ENCODE measurements at places on chromosomes 11 and 22. TPM values are rescaled to one million over a fixed set of nuclear protein-coding genes. Genes with fewer than 3 reads are reported as not detected.

DNA sequence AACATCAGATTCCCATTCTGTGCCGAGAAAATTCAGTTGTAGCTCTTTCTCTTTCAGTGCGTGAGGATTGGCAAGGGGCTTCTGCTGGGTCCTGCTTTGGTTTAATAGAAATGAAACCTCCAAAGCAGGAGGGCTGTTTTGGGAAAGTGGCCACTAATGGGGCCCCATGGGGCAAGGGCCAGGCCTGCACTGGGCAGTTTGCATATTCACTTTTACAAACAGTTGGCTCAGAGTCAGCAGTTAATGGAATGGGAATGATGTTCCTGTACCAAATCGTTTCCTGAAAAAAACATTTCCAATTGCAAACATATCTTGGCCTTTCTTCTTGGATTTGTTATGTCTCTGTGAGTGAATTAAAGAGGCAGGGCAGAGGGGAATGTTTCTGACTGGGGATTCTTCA, 92.1 kb downstream of the PARVA start:
- no peak overlapping the region for H3K27ac ChIP-seq
- no peak overlapping the region for H3K4me3 ChIP-seq
- peaks cover 32% of the 10 kb centered on the region for H3K4me1 ChIP-seq

The MOGAT2 gene
- not detected for total RNA-seq

DNA sequence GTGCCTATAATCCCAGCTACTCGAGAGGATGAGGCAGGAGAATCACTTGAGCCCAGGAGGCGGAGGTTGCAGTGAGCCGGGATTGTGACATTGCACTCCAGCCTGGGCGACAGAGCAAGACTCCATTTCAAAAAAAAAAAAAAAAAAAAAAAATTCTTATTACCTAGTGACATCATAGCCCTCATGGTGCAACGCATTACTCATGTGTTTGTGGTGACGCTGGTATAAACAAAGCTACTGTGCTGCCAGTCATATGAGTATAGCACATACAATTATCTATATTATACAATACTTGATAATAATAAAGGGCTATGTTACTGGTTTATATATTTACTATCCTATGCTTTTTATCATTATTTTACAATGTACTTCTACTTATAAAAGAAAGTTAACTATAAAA, 41.2 kb downstream of the OR2AT4 start:
- H3K27ac ChIP-seq: no peak overlapping the region
- H3K36me3 ChIP-seq: no peaks in the 10 kb centered on the region
- H3K4me3 ChIP-seq: no peak overlapping the region
- H3K4me1 ChIP-seq: no peaks in the 10 kb centered on the region

- H3K27ac ChIP-seq: no peak overlapping the region
- no peaks in the 10 kb centered on the region for H3K4me1 ChIP-seq
- H3K4me3 ChIP-seq: no peak overlapping the region
- no peaks in the 10 kb centered on the region for H3K36me3 ChIP-seq
- DNase-seq: no peak
These were observed 4.3 kb upstream of the ACR start for GRCh38 chr22:50733521-50734342.

The NCF4 gene
- total RNA-seq: not detected

- no peaks in the 10 kb centered on the region for H3K4me1 ChIP-seq
- H3K27ac ChIP-seq: no peak overlapping the region
- no peak for DNase-seq
- no peak overlapping the region for H3K4me3 ChIP-seq
- H3K36me3 ChIP-seq: no peaks in the 10 kb centered on the region
- no peaks in the 10 kb centered on the region for H3K27me3 ChIP-seq
These were observed 26.1 kb downstream of the TYR start for GRCh38 chr11:89203814-89204213.

The OR51B4 gene
- not detected for total RNA-seq

DNA sequence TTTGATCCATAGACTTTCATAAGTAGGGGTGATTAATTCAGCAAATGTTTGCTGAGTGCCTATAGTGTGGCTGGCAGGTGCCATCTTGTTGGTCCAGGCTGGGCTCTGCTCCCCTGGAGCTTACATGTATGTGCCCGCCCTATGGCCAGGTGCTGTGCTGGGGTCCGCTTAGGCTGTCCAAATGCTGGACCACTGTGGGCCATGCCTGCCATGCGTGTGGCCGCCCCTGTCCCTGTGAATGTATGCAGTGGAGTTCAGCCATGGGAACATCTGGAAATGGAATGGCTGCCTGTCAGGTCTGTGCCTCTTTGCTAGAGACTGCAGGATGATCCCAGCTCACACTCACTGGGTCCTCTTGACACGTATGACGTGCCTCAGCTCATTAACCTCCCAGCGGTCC, 594.6 kb downstream of the TBC1D22A start:
- no peak overlapping the region for H3K4me3 ChIP-seq
- peaks cover 3% of the 10 kb centered on the region for H3K36me3 ChIP-seq
- no peaks in the 10 kb centered on the region for H3K4me1 ChIP-seq
- no peak for DNase-seq
- no peak overlapping the region for H3K27ac ChIP-seq

DNA sequence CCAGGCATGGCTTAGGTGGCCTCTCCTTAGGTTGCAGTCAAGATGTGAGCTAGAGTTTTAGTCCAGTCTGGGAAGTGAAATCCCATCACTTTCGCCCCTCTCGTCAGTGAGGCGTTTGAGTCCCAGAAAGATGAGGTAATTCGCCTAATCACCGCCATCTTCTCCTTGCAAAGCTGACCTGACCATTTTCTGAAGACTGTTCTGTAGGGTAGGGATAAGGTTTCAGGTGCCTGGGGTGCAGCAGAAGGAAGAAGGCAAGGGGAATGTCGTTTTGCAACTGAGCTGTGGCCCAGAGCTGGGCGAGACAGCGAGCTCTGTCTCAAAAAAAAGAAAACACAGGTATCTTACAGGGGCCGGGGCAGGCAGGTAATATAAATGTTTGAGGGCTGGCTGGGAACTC, 61.7 kb upstream of the CECR2 start:
- no peak for DNase-seq
- peaks cover 5% of the 10 kb centered on the region for H3K4me1 ChIP-seq
- no peak overlapping the region for H3K4me3 ChIP-seq
- H3K36me3 ChIP-seq: no peaks in the 10 kb centered on the region
- peak overlapping the region; percentile 84 for H3K27ac ChIP-seq
